ENCODE measurements at places on chromosomes 4 and X.

GRCh38 chr4:143234153-143234552 is 49.4 kb downstream of the USP38 start:
- no peak for DNase-seq

GRCh38 chrX:134999469-134999868 is 8.7 kb downstream of the SMIM10 start:
- no peak for DNase-seq

DNA sequence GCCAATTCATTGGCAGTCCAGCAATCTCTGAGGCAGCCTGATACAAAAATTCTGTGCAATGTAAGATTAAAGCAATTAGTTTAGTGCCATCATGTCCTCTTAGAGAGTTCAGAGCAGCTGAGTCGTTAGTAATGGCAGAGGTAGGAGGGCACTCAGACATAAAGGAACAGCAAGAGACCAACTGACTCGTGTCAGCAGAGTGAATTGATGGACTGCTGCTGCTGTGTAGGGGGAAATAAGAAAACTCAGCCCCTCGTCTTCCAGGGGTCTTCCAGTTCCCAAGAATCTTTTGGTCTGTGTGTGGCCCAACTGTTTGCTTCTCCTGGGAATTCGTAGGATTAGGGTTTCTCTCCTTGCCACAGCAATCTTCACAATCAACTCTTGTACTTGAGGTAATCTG is 100.9 kb downstream of the TTC29 start:
- DNase-seq = no peak

DNA sequence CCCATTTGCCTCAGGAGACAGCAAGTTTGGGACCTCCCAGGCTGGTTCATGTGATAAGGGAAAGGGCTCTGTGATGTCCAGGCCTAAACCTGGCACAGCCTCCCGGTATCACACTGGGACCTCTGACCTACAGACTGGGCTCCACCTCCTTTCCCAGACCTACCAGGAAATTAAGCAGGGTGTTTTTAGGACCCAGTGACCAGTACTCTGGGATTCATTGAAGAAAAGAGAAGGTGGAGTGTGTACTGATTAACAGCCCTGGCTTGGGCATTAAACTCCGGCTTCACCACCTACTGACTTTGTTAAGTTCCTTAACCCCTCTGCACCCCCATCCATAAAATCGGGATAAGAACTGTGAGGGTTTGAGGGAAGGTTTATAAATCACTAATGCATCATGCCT is 28.6 kb downstream of the ASB9 start:
- DNase-seq = no peak

DNA sequence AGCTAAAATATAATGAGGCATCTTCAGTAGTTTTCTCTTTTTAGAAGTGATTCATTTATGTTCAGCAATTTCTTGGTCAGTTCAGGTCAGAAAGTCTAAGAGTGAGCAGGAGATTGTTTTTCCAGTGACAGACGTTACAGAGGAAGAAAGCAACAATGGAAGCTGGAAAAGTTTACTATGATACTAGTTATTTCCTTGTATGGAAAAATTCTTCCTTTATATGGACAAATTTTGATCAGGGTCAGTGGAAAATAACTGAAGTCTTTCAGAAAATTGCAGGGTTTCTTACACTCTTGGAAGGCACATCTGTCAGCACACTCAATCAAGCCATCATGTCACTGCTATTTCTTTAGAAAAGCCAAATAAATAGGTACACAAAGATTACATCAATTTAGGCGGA is 1120.7 kb downstream of the FAT4 start:
- no peak for DNase-seq

DNA sequence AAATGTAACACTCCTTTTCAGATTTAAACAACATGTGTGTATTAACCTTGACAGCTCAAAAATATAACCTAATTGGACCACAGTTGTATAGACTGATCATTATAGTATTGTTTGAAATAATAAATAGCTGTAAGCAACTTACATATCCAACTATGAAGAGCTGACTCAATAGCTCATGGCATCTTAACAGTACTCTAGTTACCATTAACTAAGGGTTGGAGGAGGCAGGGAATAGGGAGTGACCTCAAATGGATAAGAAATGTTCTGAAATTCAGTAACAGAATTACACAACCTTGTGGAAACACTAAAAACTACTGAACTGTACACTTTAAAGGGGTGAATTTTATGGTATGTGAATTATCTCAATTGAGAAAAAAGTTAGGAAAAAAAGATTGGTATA is 136.5 kb upstream of the CPEB2 start:
- DNase-seq = no peak

- peak; percentile 42 for DNase-seq
These were observed 36.3 kb downstream of the HTT-AS start for GRCh38 chr4:3037957-3038461.

DNA sequence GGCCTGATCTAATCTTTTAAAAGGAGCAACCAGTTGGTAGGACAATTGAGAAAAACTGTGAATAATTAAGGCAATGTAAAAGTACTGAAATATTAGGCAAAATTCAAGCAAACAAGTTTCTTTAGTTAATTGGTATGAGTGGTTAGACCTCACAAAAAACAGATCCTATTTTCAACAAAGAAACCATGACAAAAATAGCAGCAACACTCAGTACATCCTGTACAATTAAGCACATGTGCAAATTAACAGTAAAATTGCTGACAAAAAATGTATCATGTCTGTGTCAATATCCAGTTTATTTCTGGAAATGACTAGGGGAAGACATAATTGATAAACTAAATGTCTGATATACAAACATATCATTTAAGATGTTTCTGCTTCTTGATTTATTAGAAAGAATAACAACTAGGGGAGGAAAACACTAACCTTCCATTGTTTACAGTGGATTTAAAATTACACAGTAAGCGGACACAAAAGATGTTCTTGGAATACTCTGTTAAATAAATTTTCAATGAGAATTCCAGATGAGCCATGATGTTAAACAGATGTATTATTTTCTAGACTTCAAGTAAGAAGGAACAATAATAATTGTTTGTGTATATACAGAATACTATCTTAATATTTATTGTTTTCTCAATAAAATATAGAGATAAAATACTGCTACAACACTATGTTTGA is 638.9 kb downstream of the SPRY1 start:
- no peak for DNase-seq

DNA sequence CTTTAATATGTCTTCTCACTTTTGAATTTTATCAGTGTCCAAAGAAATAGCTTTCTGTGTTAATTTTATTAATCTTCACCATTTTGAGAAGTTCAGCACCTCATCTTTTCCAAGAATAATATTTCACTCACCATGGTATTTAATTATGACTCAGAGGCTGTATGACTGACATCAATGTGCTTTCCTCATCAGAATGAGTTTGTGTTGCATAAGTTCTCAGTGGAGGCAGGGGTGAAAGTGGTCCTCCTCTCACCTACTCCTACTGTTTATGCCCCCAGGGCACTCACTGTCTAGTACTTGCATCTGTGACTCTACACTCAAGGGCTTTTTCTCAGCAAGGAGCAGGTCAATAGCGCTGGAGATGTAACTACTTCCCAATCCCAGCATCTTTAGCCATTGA is 905.3 kb upstream of the INTU start:
- DNase-seq = no peak

- no peak for DNase-seq
These were observed 473.4 kb upstream of the CPEB2 start for GRCh38 chr4:14528918-14529317.

- DNase-seq = no peak
These were observed 377.8 kb downstream of the PPP4R3C start for GRCh38 chrX:27085346-27085745.

DNA sequence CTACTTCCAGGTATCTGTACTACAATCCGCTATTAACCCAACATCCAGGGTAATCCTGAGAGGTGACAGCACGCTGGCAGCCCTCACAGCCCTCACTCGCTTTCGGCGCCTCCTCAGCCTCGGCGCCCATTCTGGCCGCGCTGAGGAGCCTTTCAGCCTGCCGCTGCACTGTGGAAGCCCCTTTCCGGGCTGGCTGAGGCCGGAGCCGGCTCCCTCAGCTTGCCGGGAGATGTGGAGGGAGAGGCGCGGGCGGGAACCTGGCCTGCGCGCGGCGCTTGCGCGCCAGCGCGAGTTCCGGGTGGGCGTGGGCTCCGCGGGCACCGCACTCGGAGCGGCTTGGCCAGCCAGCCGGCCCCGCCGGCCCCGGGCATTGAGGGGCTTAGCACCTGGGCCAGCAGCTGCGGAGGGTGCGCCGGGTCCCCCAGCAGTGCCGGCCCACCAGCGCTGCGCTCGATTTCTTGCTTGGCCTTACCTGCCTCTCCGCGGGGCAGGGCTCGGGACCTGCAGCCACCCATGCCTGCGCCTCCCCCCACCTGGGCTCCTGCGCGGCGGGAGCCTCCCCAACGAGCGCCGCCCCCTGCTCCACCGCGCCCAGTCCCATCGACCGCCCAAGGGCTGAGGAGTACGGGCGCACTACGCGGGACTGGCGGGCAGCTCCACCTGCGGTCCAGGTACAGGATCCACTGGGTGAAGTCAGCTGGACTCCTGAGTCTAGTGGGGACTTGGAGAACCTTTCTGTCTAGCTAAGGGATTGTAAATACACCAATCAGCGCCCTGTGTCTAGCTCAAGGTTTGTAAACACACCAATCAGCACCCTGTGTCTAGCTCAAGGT is 87.3 kb downstream of the PRSS12 start:
- DNase-seq = peak; percentile 72

DNA sequence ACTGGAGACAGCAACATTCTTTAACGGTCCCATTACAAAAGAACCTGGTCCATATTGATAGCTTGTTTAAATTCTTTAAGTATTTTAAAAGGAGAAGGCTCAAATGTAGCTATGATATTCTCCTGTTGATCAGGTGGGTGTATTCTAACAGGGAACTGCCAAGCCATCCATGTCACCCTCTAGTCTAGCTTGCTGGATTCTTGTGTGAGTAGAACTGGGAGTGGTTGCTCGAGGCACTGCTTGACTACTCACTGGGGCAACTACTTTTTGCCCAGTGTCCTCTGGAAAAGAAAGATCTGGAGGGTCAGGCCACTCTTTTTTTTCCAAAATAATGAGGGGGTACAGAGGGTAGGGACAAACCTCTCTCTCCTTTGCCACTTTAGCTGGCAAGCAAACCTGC is 155.1 kb downstream of the ZNF518B start:
- no peak for DNase-seq

DNA sequence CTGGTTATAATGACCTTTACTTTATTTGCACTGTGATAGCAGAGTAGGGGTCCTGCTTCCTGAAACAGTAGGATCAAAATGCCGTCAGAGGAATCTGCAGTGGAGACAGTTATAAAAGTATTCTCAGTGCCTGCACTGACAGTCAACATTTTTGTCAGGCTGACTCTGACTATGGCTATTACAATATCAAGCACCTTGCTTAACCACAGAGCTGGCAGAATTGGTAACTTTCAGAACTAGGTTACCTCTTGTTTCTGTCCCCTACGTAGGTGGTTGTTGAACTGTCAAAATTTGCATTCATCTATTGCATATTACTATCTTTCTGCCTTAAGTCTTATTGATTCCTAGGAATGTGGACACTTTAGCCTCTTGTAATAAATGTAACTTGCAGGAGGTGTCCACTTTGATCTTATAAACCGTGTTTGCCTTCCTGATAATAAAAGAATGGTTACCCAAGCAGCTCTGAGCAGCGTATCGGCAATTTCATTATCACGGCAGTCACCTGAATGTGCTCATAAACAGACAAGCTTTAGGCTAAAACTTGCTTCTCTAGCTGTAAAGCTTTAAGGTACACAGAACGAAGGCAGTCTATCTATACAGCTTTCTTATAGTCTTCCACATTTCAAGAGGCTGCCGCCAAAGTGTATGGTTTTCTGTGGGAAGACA is 353.0 kb upstream of the GALNT7 start:
- DNase-seq = no peak

DNA sequence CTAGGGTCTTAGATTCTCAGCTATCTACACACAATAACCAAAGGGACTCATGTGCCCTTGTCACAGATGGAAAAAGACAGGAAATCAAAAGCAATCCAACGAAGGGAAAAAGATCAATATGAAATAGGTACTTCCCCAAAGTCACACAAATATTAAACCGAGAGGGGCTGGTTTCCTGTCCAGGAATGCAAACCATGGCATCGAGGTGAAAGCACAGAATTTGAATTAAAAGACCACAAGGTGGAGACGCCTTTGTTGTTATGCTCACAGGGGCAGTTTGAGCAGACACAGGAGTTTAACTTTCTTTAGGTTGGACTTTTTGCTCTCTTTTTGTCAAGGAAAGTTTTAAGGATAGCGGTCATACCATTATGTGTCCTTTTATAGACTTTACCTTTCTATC is 14.3 kb downstream of the H2BW1 start:
- no peak for DNase-seq

DNA sequence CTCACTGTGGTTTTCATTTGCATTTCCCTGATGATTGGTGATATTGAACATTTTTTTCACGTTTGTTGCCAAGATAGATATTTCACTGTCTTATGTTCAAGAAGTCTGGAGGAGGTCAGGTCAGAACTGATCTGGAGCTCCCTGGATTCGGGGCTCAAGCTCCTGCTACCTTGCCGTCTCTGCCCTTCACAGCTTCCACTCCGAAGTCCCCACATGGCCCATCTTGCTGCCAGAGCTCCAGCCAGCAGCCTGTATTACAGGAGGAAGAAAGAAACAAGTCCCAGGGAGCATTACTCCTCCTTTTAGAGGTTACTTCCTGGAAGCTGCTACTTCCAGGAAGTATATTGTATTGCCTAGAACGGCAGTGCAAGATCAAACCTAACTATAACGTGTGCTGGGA is 17.9 kb upstream of the CDKN2AIP start:
- DNase-seq = peak; percentile 25

- no peak for DNase-seq
These were observed 13.3 kb downstream of the OFD1 start for GRCh38 chrX:13747836-13748235.

- DNase-seq = no peak
These were observed 73.2 kb downstream of the JAKMIP1 start for GRCh38 chr4:6126971-6127745.

GRCh38 chr4:185040523-185040922 is 22.2 kb downstream of the HELT start:
- no peak for DNase-seq

DNA sequence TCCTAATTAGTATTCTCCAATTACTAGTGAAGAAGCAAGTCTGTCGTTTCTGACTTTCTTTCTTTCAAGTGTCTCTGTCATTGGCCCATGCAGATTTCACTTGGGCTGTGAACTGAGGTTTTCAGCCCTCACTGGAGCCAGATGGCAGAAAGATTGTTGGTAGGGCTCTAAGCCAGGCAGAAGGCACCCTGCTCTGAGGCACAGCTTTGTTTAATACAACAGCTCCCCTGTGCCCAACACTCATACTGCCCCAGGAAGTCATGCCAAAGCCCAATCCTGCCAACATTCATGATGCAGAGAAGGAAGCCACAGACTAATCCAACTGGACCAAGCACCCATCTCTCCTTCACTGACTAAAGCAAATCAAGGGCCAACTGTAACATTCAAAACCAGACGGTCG is 117.1 kb upstream of the FRG1 start:
- DNase-seq = no peak

DNA sequence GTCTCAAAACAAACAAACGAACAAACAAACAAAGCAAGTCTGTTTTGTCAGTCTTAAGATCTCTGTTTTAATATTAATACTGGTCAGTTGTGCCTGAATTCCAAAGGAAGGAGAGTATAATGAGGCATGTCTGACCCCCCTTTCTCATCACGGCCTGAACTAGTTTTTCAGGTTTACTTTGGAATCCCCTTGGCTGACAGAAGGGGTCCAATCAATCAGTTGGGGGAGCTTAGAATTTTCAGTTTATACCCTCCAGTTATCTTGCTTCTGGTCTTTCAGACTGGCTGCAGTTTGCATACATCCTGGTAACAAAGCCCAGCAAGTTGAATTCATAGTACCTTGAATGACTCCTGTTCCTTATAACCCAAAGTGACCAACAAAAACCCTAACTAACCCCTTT is 41.1 kb downstream of the TBC1D9 start:
- DNase-seq = no peak
